Epithelial cell of proximal tubule (primary cell): ENCODE measurements at places on chromosomes 3 and 15. TPM values are rescaled to one million over a fixed set of nuclear protein-coding genes. Genes with fewer than 3 reads are reported as not detected.

Gene CHRM5
- not detected in 2 replicates for total RNA-seq

Gene PLA2G4D
- total RNA-seq: not detected in 2 replicates

Gene SAXO2
- 0.12 and 2.2 TPM in 2 replicates for total RNA-seq

Gene PARP3
- total RNA-seq: 15.4 and 18.8 TPM in 2 replicates

Gene BTLA
- total RNA-seq: not detected in 2 replicates

Gene CLDN18
- total RNA-seq: not detected in 2 replicates

Gene MGA
- total RNA-seq: 14.8 and 20.8 TPM in 2 replicates

Gene HCN4
- 0.14 and 0.17 TPM in 2 replicates for total RNA-seq

Gene IGSF11
- total RNA-seq: 0.07 TPM in 1 of 2 replicates, not detected in the other

Gene RBM6
- total RNA-seq: 24.0 and 36.6 TPM in 2 replicates

Gene PP2D1
- not detected in 2 replicates for total RNA-seq
